ENCODE measurements at places on chromosomes 1 and 21.

GRCh38 chr1:188237573-188238348, 1409.0 kb downstream of the PLA2G4A start:
- peak; percentile 70 for DNase-seq

DNA sequence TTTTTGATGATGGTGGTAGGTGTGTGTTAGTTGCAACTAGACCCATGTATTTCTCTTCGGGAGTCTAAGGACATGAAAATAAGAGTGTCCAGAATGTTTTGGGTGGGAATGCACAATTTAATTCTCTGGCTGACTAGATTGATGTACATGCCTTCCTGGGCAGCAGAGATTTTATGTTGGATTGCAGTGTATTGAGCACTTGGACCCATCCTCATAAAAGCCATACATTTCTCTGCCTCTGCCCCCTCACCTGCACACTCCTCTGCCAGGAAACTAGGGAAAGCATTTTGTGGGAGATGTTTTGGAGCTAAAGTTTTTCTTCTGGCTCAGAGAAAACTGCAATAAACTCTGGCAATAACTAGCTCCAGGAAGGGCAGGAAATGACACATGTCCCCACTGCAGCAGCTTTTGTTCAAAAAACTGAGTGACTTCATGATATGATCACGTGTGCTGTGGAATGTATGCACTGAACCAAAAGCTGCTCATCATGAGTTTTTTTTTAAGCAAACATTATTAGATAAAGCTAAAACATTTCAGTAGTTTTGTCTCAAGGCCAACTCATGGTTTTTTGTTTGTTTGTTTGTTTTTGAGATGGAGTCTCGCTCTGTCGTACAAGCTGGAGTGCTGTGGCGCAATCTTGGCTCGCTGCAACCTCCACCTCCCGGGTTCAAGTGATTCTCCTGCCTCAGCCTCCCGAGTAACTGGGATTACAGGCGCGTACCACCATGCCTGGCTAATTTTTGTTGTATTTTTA, 17.6 kb downstream of the RIT1 start:
- DNase-seq: peak; percentile 85

DNA sequence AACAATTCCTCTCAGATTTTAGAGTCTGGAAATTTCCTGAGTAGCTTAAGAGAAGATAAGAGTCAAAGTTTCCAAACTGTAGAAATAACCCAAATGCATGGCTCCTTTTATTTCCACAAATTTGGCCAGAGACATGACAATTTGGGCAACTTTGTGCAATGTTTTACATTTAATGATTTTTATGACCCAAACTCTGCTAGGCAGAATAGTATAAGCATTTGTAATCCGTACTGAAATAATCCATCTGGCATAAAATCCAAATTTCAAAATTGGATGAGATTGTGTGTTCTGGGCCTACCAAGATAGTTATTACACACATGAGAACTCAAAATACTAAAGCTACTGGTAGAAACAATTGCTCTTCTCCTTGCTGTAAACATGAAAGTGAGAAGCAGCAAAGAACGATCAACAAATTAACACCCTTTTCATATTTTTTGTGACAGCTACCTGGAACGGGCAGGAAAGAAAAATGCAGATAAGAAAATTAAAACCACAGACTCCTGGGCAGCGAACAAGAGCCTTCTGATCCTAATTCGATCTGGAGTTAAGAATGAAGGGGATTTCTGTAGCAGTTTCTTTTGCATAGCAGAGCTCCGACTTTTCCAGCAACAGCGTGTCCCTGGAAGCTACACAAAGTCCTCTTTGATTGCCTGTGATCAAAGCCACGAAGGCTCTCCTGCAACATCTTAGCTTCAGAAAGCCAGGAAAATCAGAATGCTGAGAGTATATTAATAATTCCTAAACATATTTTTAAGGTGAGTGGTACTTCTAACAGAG, 191.2 kb downstream of the GRIK1 start:
- DNase-seq: no peak

DNA sequence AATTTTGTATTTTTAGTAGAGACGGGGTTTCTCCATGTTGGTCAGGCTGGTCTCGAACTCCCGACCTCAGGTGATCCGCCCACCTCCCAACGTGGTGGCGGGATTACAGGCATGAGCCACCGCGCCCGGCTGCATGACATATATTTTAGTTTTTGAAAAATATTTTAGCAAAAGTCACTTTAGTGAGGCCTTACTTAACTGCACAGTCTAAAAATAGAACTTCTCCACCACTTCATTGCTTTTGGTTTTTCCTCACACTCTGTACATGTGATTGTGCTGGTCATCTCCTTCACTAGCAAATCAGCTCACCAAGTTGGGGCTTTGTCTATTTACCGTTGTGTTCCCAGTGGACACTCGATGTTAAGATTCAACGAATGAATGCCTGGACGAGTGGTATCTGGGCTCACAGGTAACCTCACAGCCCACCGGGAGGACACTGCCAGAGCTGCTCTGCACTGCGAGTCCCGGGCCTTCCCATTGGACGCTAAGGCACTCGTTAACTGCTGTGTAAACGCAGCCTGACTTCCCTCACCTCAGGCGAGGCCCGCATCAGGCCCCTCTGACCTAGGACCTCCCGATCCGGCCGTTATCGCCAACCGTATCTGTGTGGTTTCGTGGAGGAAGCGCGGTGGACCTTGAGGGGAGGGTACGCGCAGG, 14.0 kb upstream of the ZNF692 start:
- peak; percentile 47 for DNase-seq

DNA sequence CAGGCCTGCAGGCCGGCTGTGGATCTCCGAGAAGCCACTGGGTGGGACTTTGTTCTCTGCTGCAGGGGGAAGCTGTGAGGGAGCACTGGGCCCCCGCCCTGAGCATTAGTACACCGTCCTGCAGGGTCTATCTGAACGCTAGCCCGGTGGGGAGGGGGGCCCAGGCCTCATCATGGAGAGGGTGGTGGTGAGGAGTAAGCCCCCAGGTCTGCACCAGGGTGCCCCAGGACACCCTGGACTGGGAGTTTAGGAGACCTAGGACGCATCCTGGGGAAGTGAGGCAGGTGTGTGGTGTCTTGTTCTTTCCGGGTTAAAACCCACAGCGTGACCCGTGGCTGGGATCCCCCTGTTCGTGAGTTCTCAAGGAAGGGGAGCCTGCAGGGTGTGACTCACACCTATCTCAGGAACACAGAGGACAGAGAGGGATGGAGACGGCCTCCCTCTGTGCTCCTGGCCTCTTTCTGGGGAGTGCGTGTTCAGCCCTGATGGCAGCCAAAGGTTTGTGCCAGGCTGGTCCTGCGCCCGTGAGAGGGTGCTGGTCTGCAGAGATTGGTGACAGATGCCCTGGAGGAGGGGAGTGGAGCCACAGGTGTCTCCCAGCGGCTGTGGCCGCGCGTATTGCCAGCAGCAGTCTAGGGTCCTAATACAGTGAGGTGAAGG, 44.8 kb downstream of the AGPAT3 start:
- no peak for DNase-seq

DNA sequence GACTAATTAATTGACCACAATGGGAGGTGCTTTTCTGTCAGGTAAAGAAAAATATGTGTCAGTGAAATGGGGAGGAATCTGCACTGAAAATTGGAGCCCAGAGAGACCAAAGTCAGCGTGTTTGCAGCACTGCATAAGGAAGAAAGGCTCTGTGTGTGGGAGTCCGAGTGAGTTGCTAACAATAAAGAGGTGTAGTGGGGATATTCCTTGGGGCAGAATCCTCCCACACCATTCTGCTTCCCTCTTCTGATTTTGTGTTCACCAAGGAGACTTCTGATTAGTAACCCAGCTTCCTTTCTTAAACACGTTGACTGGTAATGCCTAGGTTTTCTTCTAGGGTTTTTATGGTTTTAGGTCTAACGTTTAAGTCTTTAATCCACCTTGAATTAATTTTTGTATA, 240.5 kb downstream of the RPS6KC1 start:
- DNase-seq: no peak

GRCh38 chr1:31273619-31274018, 23.0 kb downstream of the SNRNP40 start:
- DNase-seq: no peak

GRCh38 chr1:84959294-84959693, 37.6 kb downstream of the MCOLN2 start:
- DNase-seq: no peak

DNA sequence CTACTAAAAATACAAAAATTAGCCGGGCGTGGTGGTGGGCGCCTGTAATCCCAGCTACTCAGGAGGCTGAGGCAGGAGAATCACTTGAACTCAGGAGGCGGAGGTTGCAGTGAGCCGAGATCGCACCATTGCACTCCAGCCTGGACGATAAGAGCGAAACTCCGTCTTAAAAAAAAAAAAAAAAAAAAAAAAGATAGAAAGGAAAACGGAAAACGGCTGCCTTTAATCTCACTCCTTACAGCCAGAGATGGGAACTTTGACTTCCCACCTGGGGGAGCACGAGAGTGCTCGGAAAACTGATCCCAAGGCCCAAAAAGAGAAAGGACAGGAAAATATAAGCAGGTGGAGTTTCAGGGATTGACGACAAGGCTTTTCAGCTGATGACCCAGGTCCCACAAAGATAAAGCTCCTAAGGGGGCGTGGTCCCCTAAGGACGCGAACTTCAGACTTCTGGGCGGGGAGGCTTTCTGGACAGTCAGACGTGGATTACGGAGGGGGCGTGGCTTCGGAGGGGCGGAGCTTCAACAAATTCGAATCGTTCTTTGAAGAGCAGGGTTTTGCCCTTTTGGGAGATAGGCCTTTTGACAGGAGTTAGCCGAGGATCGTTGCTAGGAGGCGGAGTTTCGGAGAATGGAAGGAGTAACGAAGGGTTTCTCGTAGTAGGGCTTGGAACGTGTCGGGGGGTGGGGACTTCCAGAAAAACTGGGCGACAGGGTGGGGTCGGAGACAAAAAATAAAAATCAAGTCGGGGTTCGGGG, 958 bp upstream of the CKS1B start:
- peak; percentile 96 for DNase-seq

- DNase-seq: no peak
Measured at GRCh38 chr1:89280766-89281165, 8.1 kb upstream of the GBP5 start.

- DNase-seq: no peak
Measured at GRCh38 chr1:5975133-5975880, 16.9 kb downstream of the NPHP4 start.

DNA sequence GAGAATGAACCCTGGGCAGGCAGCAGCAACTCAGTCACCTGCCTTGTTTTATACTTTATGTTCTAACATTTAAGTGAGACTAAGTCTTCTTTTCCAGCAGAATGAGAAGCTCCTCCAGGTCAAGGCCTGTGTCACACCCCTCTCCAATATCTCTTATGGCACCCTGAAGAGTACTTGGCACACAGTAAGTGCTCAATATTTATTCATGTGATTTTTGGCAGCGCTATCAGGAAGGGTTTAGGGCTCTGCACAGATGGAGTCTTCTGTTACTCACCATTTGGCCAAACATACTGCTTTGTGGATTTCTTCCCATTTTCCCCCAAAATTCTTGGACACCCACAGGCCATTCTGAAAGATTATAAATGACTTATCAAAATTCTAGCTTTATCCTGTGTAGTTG, 43.8 kb upstream of the MYBPHL start:
- no peak for DNase-seq

DNA sequence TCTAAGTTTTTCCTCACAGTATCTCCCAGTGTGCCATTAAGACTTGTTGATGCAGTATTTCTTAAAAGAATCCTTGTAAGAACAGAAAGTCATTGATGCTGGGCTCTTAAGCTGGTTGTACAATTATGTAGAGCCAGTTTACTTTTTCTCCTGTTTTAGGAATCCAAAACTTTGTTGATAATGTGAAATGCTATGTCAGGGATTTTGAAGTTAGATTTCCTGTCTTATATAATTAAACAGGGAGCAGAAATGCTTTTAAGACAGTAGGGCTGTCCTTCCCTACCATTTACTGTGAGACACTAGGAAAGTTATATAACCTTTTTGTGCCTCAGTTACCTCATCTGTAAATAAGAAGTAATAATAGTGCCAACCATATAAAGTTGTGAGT, 26.0 kb downstream of the CCDC18 start:
- DNase-seq: no peak

DNA sequence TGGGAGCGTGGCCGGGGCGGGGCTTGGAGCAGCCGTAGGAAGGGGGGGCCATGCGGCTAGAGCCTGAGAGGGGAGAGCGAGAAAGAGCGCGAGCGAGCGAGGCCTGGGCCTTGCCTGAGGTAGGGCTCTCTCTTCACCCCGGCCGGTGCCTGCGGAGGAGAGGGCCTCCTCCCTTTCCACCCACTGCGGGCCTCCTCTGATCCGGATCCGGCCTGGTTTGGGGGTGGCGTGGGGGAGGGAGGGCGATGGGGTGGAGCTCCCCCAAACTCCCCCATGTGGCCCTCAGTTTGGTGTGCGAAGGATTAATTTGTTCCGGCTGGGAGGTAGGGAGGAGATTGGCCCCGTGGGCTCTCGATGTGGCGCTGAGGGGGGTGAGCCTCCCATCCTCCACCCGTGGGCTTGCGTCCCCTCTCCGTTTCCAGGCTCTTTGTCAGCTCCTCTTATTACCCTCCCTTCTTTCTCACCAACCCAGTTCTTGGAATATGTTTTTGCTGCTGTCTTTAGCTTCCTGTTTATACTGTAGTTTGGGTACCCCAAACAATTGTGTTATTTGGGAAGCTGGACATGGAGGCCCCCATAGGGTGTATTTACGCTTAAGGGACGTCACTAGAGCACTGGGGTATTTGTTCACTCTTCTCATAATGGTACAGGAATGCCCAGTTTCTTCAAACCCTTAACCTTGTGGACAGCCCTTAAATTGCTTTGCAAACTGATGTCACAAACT, 685 bp downstream of the UBAP2L start:
- DNase-seq: no peak
